ENCODE measurements at places on chromosomes 11 and 22. TPM values are rescaled to one million over a fixed set of nuclear protein-coding genes. Genes with fewer than 3 reads are reported as not detected.

The SLC15A3 gene
- not detected for polyA plus RNA-seq

The TRPT1 gene
- polyA plus RNA-seq = 43.1 TPM

The TPBGL gene
- 1.0 TPM for polyA plus RNA-seq

The SGSM1 gene
- 0.84 TPM for polyA plus RNA-seq

The HEPHL1 gene
- not detected for polyA plus RNA-seq

The MDK gene
- polyA plus RNA-seq = 27.1 TPM

The SCUBE2 gene
- polyA plus RNA-seq = 6.4 TPM

The OR51B5 gene
- polyA plus RNA-seq = 0.54 TPM

The OR10A2 gene
- 0.46 TPM for polyA plus RNA-seq

The SCGB1C1 gene
- polyA plus RNA-seq = not detected

The OR51S1 gene
- polyA plus RNA-seq = not detected

The ANO5 gene
- polyA plus RNA-seq = 4.5 TPM

The MTFP1 gene
- 5.8 TPM for polyA plus RNA-seq

The BACE1-AS gene
- 32.4 TPM for polyA plus RNA-seq

The FAM180B gene
- polyA plus RNA-seq = not detected
